Activated CD4-positive, alpha-beta T cell treated with anti-CD3 and anti-CD28 coated beads for 24 hours (primary cell): ENCODE measurements at places on chromosomes 1 and 21.

- no peak for DNase-seq
Observed at GRCh38 chr1:201267481-201268229, 15.7 kb upstream of the PKP1 start.

- DNase-seq, result no peak
Observed at GRCh38 chr1:18547460-18547859, 66.7 kb downstream of the KLHDC7A start.

GRCh38 chr1:213369465-213369864, 318.4 kb downstream of the RPS6KC1 start:
- DNase-seq, result no peak

DNA sequence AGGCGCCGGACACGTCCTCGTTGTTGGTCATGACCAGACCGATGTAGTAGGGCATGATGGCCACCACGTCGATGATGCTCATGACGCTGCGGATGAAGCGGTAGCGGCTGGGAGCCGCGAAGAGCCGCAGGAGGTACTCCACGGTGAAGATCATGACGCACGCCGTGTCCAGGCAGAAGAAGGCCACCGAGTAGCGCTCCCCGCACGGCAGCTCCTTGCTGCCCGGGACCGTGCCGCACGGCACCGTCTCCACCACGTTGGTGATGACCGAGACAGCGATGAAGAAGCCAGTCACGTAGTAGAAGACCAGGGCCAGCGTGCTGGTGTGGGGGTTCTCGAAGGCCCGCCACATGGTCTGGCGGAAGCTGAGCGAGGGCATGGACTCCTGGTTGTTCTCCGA, 7.6 kb downstream of the KCND3 start:
- DNase-seq, result no peak

DNA sequence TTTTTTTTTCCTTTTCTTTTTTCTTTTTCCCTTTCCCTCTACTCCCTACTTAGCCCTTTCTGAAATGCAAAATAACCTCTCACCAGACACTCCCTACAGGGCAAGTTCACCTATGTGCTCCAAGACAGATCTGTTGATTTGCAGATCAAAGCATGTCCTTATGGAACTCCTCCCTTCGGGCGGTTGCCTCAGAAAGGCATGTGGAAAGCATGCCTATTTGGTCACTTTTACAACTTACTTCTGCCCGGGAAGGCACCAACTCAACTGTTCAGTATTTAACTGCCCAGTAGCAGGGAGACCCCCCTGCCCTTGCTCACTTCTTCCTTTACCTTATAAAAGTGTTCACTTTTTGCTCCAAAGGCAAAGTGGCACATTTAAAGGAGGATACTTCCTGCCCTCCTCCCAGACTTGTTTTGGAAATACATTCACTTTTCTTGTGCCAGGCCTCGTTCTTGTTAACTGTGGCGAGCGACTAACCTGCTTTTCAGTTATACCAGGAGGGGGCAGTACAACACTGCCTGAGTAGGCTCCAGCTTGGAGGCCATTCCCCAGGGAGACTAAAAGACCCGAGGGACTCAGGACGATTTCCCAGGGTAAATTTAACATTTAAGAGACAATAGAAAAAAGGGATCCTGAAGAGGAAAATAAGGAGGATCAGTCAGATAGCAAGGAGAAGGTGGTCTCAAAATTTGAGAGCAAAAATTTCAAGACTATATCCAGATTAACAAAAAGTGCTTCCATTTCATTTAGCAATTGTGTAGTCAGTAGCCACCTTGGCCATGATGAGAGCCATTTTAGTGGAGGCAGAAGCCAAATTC, 12.3 kb upstream of the SLAMF7 start:
- DNase-seq, result peak; percentile 46

DNA sequence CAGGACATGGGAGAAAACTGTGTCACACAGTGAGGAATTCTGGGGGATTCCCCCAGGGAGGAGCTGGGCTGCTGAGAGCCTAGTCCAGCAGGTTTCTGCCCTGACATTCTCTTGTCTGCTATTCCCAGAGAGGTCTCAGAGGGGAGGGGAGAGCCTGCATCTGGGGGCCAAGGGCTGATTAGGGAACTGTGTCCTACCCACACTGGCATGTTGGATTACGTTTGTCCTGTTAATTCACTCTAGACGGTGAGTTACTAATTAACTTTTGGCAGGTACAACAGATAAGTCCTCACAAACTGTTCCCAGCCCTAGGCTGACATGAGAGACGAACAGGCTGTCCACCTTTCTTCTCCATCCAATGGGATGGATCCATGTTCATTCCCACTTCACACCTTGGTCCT, 2.6 kb upstream of the SH3BGRL3 start:
- DNase-seq, result no peak

DNA sequence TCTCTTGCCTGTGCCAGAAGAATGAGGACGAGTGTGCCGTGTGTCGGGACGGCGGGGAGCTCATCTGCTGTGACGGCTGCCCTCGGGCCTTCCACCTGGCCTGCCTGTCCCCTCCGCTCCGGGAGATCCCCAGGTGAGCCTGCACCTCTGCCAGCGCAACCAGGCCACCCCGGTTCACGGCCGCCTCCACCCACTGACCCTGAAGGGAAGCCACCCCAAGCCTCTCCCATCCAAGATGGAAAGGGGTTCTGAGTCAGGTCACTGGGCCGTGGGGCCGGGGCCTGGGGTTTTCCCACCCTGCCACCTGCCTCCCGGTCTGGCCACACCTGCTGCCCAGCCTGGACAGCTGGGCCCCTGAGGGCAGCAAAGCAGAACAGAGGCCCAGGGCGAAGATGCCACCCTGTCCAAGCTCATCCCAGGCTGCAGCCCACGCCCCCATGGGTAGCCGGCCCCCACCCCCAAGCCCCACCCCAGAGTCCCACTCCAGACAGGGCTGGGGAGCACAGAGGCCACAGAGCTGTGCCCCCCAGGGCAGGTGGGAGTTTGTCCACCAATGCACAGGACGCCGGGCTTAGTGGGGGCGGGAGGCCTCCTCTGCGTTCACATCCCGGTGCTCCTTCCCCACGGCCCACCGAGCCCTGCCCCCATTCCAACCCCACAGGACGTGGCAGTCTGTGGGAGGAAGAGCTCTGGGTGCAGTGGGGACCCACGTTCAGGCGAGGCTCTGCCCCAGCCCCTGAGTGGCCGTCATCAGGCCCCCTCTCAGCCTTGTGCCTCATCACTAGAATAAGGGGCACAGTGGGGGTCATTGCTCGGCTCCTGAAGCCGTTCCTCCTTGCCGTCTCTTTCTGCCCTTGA, 5.6 kb downstream of the AIRE start:
- DNase-seq, result no peak

DNA sequence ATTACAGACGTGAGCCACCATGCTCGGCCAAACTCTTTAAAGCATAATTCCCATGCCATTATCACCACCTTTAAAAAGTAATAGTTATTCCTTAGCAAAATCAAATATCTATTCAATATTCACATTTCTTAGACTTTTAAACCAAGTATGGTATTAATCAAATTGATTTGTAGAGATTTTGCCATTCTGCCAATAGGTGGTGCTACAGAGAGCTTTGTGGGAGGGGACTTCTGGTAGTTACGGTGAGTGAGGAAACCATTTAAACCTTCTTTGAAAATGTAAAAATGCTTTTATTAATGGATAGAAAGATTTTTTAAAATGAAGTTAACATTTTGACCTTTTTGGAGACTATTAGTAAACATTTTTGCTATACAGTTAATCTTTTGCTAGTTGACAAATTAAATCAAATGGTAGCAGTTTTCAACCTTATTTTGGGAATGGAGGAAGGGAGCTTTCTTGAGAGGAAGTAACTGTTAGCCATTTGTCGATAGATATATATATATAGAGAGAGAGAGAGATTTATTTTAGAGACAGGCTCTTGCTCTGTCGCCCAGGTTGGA, 19.3 kb downstream of the IARS2 start:
- peak; percentile 10 for DNase-seq

DNA sequence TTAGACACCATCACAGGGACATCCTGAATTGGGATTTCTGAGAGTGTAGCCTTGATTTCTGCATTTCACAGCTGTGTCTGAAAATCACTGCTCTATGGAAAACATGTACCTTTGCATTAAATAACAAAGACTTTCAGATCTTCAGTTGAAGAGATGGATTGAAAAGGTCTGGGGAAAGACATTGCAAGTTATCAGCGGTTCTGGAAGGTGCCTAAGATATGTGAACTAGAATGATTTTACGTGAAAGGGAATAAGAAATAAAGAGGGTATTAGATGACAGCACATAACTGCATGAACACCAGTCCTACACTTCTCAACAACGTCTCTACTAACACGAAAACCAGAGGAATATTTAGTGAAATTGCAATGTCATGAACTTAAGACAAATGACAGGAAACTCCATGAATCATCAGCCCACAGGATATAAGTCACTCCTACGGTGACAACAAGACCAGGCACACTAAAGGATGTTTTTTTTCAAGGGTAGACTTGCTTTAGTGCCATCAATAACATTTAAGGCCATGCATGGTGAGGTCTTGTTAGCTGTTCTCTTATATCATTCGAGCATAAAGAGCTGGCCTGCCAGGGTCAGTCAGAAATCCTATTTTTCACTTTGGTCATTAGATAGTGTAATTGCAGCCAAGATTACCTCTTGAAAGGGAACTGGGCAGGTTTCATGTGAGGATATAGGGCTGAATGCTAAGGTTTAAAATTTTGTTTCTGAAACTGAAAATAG, 283.1 kb downstream of the GRIK1 start:
- DNase-seq, result no peak

- DNase-seq, result no peak
Observed at GRCh38 chr1:180152588-180152987, 2.1 kb upstream of the QSOX1 start.
